Activated naive CD4-positive, alpha-beta T cell (primary cell): ENCODE measurements at places on chromosomes 2 and 18.

- no peak for DNase-seq
Observed at GRCh38 chr2:233247744-233248143, 3.7 kb upstream of the ATG16L1 start.

DNA sequence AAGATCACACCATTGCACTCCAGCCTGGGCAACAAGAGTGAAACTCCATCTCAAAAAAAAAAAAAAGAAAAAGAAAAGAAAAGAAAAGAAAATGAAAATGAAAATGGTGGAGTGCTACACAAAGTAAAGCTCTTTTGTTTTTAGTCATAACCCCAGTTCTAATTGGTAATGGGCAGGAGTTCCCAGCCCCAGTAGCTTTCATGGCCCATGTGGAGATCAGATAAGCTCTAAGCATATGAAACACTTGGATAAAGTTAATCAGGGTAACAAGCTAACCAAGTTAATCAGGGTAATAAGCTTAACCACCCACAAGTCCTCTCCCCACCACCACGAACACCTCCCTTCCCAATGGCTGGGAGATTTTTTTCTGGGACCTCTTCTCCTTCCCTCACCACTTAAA is 240.8 kb downstream of the BCL11A start:
- DNase-seq, result no peak

- no peak for DNase-seq
Observed at GRCh38 chr2:22812065-22812680, 572.8 kb upstream of the KLHL29 start.

GRCh38 chr2:215598376-215598975 is 162.6 kb upstream of the FN1 start:
- DNase-seq, result no peak

- no peak for DNase-seq
Observed at GRCh38 chr2:104794441-104794840, 59.5 kb upstream of the POU3F3 start.

GRCh38 chr2:173828189-173829142 is 136.7 kb downstream of the SP3 start:
- DNase-seq, result no peak

DNA sequence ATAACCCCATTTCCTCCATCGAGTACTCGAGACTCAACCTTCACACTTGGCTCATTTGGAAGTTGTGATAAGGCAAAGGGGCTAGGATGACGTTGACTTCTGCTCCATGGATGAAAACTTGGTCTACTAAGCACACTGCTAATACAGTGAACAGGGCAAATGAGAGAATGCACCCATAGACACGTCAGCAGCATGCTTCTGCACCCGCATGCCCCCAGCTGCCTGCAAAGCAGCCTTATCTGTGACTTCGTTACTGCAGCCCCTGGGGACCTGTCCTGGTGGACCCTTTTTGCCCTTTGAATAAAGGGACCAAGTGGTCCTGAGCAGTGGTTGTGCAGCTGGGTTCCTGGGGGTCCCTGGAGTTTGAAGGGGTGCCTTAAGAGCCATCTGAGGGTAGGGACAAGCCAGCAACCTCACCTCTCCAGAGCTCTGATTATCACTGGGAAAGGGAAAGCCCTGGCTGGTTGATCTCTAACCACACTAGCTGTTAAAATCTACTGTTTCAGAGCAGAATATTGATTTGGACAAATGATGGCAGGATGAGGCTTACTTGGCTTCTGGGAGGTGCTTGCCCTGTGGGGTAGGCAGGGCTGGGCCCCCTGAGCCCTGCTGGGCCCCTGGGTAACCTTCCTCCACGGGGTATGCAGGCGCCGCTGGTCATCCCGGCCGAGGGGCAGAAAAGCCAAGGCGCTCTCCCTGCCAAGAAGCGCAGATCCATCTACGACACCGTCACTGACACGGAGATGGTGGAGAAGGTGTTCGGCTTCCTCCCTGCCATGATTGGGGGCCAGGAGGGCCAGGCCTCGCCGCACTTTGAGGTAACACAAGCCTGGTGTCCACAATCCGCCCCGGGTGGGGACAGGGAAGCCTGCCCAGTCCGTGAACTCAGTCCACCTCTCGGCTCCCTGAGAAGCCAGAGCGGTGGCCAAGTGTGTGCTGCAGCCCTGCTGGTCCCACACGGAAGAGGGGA is 37.6 kb upstream of the GPR17 start:
- no peak for DNase-seq

DNA sequence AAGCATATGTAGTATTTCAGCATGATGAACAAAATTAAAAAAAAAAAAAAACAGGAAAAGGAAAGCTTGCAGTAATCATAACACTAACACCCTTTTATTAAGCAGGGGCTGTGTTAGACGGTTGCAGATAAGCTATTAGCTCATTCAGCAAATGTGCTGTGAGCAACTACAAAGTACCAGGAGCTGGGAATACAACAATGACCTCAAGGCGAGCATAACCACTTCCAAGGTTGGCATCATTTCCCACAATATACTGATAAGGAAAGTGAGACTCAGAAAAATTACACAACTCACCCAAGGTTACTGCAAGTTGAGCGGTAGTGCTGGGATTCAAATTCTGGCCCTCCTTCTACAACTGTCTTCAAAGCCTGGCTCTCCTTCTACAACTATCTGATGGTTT is 38.2 kb upstream of the ACTR3 start:
- DNase-seq, result no peak

GRCh38 chr18:43620936-43621335 is 343.6 kb upstream of the SYT4 start:
- DNase-seq, result no peak

DNA sequence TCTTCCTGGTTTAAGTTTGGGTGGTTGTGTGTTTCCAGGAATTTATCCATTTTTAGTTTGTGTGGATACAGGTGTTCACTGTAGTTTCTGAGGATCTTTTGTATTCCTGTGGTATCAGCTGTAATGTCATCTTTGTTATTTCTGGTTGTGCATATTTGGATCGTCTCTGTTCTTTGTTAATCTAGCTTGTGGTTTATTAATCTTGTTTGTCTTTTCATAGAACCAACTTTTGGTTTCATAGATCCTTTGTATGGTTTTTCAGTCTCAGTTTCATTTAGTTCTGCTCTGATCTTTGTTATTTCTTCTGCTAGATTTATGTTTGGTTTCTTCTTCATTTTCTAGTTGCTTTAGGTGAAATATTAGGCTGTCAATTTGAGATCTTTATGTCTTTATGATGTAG is 202.4 kb upstream of the ZSWIM2 start:
- DNase-seq, result no peak

GRCh38 chr2:127326289-127326945 is 32.5 kb upstream of the ERCC3 start:
- DNase-seq, result no peak

DNA sequence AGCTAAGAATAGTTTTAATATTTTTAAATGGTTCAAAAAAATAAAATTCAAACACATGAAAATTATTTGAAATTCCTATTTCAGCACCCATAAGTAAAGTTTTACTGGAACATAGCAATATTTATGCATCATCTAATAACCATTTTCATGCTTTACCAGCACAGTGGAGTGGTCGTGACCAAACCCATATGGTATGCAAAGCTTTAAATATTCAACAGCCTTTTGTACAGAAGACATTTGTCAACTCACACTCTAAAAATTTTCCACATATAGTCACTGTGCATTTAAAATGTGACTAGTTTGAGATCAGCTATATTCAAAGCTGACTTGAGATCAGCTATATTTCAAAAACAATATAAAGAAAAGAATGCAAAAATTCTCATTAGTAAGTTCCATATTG is 46.2 kb downstream of the PUM2 start:
- DNase-seq, result no peak

- DNase-seq, result no peak
Observed at GRCh38 chr18:34726286-34727004, 16.3 kb downstream of the DTNA start.

DNA sequence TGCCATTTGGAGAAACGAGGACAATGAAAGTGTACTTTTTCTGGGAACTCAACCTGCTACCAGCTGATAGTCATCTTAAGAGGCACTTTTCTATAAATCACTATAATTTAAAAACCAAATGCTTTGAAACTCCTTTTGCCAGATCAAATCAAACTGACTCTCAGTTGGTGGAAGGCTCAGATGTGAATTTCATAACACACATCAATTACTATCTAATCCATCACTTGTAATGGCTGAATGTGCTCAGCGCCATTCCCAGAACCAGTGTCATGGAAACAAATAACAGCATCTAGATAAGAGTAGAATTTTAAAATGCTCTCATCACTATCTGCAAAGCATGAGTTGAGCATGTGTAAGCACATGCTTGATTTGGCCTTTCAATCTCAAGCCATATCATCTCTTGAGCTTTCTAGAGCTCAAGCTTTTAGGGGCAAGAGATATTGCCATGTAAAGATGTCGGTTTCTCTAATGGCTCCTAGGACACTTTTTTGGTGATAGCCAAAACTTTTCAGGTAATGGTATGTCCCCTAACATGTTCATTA is 223.1 kb upstream of the ACVR2A start:
- no peak for DNase-seq

- no peak for DNase-seq
Observed at GRCh38 chr2:39008665-39009064, 112.2 kb downstream of the SOS1 start.

DNA sequence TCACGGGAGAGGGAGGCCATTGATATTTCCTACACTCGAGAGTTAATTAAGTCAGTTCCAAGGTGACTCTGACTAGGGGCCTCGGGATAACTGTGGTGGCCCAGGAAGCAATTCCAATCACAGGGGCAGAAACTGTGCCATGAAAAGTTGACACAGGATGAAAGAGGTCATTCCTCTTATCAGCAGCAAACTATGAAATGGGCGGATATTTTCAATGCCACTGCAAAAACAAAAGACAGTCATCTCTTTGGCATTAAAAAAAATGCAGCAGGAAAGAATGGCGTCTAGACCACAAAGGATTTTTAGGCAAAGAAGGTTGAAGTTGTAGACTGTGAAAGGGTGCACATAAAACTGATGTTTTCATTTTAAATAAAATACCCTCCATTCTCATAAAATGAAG is 50.0 kb downstream of the TGIF1 start:
- DNase-seq, result no peak

- no peak for DNase-seq
Observed at GRCh38 chr18:10386956-10387355, 67.5 kb upstream of the APCDD1 start.

- no peak for DNase-seq
Observed at GRCh38 chr2:141523199-141523598, 607.6 kb downstream of the LRP1B start.

- no peak for DNase-seq
Observed at GRCh38 chr18:35516789-35517188, 19.0 kb upstream of the INO80C start.

GRCh38 chr2:12759248-12759647 is 42.5 kb downstream of the TRIB2 start:
- no peak for DNase-seq

DNA sequence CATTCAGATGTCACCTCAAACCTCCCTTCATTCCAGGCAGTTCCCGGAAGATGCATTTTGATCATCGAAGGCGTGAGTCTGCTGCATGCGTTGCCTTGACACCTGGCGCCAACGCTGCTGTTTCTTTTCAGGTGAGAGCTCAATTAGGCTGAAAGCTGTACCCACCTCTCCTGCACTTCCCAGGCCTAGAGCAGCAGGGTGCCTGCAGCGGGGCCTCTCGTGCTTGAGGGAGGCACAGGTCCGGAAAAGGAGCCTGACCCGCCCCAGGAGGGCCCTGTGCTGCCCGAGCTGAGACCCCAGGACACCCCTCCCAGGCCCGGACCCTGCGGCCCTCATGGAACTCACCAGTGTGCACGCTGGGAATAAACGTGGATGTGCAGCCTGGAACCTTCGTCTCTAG is 31.4 kb upstream of the KCNG2 start:
- no peak for DNase-seq

DNA sequence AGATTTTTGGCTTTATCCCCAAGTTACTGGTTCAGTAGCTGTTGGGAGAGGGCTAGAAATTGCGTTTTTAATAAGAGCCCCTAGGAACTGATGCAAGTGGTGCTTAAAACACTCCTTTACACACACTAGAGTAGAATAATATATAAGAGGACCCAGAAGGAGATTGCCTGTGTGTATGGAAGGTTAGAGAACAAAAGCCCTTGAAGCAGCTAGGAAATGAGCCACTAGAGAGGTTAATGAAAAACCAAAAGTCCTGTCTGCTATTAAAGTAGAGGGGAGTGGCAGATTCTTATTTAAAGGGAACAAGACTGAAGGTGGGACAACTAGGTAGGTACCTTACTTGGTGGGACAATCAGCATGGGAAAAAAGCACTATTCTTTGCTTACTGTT is 14.4 kb upstream of the SLC39A10 start:
- no peak for DNase-seq

GRCh38 chr2:120919771-120920453 is 184.2 kb downstream of the GLI2 start:
- no peak for DNase-seq

DNA sequence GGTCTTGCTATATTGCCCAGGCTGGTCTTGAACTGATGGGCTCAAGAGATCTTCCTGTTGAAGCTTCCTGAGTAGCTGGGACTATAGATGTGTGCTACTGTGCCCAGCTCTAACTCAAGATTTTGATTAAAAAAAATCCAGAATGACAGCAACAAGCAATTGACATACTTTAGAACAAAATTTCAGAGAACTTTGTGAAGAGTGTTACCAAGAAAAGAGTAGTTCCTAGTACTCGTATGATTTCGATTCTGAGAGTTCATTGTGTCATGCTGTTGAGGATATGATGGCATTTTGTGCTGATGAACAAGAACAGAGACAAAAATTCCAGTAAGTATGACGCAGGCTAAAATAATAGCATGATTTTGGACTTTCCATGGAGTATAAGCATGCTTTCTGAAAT is 90.2 kb upstream of the TWSG1 start:
- DNase-seq, result no peak

- no peak for DNase-seq
Observed at GRCh38 chr2:107984707-107985106, 1.6 kb upstream of the SLC5A7 start.

DNA sequence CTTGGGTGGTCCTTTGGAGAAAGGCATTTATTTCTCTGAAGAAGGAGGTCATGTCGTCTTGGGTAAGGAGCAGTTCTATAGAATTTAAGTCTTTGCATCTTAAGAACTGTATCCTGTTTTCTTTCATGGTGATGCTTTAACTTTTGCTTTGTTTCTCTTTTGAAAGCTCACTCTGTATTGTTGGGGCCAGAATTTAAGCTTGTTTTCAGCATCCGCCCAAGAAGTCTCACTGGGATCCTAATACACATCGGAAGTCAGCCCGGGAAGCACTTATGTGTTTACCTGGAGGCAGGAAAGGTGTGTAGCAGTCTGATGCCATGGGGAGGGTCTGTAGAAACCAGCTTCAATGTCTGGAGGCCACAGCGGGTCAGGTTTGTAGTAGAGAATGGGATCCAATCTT is 64.7 kb upstream of the TTC39C start:
- DNase-seq, result no peak

GRCh38 chr2:233076749-233077148 is 16.6 kb downstream of the INPP5D start:
- DNase-seq, result no peak

- DNase-seq, result no peak
Observed at GRCh38 chr2:224646242-224646846, 61.2 kb upstream of the CUL3 start.

DNA sequence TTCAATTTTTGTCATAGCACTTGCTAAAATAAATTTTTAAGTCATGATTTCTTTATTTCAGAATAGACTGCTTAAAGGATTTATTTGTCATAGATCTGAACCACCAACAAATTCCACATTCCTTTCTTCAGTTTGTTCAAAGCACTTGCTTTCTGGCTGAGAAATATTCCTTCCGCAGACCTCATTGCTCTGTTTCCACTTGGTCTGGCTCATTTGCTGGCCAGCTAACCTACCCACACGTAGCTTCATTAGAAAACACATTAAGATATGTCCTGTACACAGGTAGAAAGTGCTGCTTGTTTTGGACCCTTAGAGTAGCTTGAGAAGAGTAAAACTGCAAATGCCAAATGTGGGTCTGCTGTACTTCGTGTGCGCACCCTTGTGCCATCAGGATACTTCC is 166.7 kb upstream of the EPAS1 start:
- DNase-seq, result no peak
